ENCODE measurements at places on chromosomes 5 and 9.

DNA sequence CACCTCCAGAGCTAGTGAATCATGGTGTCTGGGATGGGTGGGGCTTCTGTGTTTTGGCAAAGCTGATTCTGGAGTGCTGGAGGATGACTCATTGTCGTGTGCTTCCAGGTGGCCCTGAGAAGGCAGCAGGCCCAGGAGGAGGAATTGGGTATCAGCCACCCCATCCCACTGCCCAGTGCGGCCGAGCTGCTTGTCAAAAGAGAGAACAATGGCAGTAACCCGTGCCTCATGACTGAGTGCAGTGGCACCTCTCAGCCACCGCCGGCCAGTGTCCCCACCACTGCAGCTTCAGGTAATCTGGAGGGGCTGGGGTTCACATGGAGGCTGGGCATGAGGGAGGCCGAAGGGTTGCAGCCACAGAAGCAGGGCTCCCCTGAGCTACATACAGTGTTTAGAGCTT, 5.4 kb downstream of the DMRT1 start:
- no peak for DNase-seq

DNA sequence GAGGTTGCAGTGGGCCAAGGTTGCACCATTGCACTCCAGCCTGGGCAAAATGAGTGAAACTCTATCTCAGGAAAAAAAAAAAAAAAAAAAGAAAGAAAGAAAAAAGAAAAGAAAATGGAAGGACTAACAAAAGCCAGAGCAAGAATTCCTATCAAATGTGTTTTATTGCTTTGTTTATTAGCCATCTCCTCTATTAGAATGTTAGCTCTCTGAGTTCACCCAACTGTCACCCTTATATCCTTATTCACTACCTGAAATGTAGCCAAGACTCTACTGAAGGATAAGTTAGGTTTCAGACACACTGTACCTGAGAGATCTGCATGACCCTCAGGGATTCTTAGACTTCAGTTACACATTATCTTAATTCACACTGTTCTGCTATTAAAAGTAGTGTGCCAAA, 177.9 kb downstream of the MAPKAP1 start:
- DNase-seq, result no peak

DNA sequence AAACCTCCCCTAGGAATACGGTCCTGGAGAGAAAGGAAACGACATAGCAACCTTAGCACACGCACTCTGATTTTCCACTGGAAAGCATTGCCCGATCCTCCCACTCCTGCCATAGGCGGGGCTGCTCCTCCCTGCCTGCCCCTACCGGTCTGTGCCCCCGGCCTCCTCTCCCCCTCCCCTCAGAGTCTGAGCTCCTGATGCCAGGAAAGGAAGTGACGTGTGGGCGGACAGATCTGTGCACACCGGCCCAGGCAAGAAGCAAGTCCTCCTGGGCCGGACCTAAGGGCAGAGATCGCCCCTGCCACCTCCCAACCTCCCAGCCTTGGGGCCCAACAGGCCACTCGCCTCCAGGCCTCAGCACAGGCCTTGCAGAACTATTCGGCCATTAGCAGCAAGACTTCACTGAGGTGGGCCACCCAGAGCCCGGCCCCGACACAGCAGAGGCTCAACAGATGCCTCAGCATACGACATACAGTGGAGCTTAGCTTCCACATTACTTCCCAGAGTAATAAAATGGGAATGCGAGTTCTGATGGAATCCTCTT, 7.2 kb downstream of the NINJ1 start:
- DNase-seq, result peak; percentile 63

DNA sequence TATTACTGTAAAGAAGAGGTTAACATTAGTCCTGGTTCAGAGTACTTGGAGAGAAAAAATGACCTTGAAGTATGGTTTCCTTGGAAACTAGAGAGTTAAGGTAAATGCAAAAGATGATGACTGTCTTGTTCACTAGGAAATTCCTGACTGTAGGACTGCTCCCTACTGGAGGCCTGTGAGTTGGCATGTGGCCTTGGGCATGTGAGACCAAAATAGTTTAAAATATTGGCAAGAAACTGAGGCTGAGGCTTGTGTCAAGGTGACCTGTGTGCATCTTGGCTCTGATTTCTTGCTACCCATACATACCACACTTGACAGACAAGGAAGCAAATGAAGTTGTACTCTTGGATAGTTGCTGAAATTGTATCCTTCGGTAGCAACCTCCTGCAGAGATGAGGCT, 96.5 kb downstream of the TARS1 start:
- DNase-seq, result no peak

DNA sequence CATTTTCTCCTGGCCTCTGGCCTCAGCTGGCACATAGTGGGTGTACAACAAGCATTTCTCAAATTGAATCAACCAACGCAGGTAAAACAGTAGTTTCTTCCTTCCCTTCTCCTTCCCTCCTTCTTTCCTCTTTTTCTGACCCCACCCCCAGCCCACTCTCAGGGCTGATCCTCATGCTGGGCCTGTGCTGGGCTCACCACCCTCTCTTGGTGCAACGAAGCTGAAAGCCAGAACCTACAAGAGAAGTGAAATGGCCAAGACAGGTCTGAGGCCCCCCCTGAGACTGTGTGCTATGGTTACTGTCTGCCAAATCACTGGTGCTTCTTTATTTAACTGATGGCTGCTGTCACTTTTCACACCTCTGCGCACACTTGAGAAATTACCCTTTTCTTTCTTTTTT, 53.0 kb upstream of the BOD1 start:
- DNase-seq, result no peak

DNA sequence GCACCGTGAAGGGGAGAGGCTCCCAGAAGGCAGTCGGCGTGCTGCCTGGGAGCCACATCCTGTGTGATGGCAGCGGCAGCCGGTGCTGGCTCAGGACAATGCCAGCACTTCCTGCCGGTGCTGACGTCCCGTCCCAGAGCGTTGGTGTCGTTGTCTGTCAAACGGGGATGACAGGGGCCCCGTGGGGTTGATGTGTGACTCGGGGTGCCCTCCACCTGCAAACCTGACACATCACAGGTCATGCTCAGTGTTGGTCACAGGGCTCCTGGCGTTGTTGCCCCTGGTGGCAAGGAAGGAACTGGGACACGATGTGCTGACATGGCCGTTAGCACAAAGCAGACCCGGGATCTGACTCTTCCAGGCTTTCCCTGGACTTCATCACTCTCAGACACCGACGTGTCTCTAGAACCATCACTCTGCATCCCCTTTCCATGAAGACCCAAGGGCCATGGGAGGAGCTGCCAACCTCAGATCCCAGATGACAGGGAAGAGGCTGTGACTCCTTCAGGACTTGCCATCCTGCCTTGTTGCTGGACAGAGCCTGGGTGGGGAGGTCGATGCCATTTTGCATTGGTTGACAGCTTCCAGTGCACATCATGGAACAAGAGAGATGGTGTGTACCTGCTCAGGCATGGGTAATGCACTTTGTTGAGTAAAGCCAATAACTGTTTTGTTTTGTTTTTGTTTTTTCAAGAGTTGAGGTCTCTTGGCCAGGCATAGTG, 21.5 kb downstream of the PLPP7 start:
- no peak for DNase-seq

GRCh38 chr5:1467341-1468246, 22.4 kb upstream of the SLC6A3 start:
- no peak for DNase-seq

GRCh38 chr5:16936150-16936988, at the start of gene MYO10:
Gene MYO10, minus strand, starts transcription at chr5:16936288. Its CDS starts 480 bp downstream, at chr5:16935808.
- DNase-seq, result peak; percentile 97

GRCh38 chr9:123893831-123894460, 36.0 kb downstream of the DENND1A start:
- DNase-seq, result no peak
